ENCODE measurements at places on chromosomes 12 and 14.

GRCh38 chr14:35725930-35726329 is 83.2 kb downstream of the RALGAPA1 start:
- no peak for DNase-seq

DNA sequence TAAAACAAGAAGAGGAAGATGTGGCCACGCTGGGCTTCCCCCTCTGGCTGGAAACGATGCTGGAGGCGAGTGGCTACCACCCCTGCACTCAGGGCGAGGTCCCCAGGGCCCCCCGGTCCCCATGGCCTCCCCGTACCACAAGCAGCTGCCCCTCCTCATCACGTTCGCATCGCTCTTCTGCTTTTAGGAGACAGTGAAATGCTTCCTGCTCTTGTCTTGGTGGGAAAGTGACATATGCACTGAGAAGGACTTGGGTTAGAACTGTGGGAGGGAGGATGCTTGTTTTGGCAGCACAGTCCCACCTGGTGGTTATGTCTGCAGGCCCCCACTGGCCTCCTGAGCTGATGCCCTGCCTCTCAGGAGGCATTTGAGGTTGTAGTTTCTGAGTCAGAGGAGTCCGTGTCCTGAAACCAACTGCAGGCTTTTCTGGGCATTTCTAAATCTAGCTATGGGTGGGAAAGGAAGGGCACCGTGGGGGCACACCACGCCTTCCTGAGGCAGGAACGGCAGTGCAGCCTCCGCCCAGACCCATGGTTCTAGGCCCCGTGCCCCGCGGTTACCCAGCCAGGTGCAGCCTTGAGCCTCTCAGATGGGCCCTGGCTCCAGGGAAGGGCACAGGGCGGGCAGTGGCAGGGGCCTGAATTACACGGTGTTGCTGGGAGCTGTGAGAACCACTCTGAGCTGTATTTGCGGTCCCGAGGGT is 139.3 kb downstream of the ADGRD1 start:
- DNase-seq = peak; percentile 20

DNA sequence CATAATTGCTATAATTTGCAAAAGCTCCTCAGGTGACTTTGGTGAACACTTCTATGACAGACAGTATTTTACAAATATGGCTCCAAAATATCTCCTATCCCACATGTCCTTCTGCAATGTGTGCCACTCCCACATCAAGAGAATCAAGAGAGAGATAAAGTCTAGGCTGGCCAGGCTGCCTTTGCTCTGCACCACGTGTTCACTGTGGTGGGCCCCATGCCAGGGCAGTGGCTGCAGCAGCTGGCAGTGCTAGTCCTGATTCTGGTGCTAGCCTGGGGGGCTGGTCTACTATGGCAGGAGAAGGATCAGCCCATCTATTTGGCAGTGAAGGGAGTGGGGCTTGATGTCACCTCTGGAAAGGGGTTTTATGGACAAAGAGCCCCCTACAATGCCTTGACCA is 86.3 kb downstream of the DRAM1 start:
- no peak for DNase-seq

- DNase-seq = no peak
Observed at GRCh38 chr12:49946497-49946896, 4.0 kb upstream of the AQP2 start.

GRCh38 chr14:56082880-56083279 is 35.3 kb upstream of the PELI2 start:
- DNase-seq = no peak

- DNase-seq = no peak
Observed at GRCh38 chr14:56172074-56172473, 53.9 kb downstream of the PELI2 start.

- no peak for DNase-seq
Observed at GRCh38 chr12:29516431-29516875, 19.0 kb upstream of the OVCH1 start.

GRCh38 chr12:28127455-28127854 is 62.8 kb upstream of the CCDC91 start:
- DNase-seq = no peak

GRCh38 chr14:54743382-54743781 is 159.2 kb downstream of the GCH1 start:
- no peak for DNase-seq

GRCh38 chr14:22545842-22546721 is 42.9 kb downstream of the DAD1 start:
- DNase-seq = peak; percentile 17

DNA sequence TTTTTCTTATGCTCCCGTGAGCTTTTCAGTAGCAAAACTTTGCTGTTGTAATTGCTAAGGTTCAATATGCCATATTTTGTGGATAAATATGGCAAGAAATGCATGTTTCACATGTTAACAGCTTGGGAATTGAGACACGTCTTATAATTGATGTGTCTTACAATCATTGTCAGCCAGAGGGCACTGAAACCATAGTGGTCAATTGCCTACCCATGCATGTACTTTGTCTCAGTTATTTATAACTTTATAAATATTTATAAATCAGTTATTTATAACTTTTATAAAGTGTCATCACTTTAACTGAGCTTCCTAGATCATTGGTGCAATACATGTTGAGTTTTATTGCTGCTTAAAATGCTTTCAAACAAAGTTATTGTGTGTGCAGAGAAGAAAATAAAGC is 82.0 kb downstream of the CATSPERB start:
- DNase-seq = peak; percentile 54

DNA sequence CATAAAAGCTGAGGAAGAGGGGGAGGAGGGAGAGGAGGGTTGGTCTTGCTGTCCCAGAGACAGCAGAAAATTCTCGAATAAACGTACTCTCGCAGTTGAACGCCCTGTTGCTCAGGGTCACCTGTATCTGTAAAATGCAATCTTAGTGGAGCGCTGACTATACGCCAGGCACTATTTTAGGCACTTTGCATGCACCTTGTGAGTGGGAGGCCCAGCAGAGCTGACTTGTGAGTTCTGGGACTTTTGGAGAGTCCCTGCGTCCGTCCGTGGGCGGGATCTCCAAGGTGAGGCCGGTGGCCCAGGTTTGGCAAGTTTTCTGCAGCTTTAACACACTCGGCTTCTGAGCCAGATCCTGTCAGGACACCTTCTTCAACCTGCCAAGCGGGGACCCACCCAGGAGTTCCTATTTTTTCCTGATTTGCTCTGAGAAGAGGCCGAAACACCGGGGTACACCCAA is 32.5 kb upstream of the PLEKHG6 start:
- no peak for DNase-seq

GRCh38 chr12:131499864-131500190 is 211.1 kb upstream of the SFSWAP start:
- no peak for DNase-seq

- no peak for DNase-seq
Observed at GRCh38 chr12:53601296-53601847, 24.8 kb downstream of the ATF7 start.

DNA sequence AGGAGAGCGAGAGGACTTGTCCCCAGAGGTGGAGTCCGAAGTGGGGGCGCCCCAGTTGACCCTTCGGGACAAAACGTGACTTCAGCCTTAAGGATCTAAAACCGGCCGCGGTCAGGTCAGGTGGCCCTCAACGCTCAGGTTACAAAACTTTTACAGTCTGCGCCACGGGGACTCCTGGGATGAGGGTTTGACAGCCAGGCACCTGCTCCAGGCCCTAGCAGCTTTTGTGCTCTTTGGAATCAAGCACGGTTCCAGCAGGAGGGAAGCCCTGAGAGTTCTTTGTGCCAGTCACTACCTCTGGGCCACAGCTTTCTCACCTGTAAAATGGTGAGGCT is 337 bp downstream of the ZC2HC1C start:
- DNase-seq = no peak

DNA sequence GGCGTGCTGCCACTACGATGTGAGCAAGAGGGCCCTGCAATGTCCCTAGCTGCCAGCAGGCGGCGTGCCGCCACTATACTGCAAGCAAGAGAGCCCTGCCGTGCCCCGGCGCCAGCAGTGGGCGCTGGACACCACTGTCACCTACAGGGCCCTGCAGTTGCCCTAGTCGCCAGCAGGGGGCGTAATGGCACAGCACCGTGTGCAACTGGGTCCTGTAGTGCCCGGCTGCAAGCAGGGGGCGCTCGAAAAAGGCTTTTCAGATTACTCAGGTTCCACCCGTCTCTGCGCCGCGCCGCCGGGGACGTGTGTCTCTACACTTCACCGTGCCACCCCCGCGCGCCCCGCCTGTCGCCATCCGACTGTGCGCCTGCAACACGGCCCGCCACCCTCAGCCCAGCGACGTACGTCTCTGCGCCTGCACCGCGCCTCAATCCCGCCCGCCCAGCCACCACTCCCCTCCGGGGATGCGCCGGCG is 1356.9 kb downstream of the TMEM121 start:
- DNase-seq = peak; percentile 35

- DNase-seq = no peak
Observed at GRCh38 chr14:81385419-81385818, 14.7 kb downstream of the STON2 start.

DNA sequence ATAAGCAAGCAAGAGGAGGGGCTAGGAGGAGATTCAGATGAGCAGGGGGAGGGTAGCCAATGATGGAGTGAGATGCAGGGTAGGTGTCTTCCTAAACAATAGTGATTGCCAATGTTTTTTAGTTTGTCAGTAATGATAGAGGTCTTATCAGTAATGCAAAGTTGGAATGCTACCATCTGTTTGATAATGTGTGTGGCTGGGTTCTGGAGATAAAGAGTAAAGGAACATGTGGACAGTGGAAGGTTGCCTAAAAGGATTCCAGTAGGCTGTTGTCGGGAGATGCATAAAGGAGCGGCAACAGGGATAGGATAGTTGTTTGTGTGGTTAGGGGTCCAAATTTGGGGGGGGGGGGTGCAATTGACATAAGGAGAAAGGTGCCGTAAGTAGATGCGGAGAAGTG is 52.5 kb downstream of the TESPA1 start:
- DNase-seq = no peak

GRCh38 chr12:2973566-2973965 is 14.4 kb downstream of the TEAD4 start:
- no peak for DNase-seq

DNA sequence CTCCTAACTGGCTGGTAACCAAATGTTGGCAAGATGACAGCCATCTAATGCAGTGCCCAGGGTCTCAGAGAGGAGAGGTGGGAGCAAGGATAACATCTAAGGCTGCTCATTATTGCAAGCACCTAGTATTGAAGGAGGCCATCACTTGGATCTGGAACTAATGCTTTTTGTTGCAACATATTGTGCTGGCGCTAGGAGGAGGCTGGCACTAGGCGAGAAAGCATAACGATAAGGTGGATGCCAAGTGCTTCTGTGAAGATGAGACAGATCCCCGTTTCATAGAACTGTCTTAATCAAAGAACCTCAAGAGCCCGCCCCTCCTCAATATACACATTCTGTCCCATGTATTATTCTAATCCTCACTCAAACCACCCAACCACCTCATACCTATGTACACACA is 774.0 kb downstream of the VRK1 start:
- no peak for DNase-seq

DNA sequence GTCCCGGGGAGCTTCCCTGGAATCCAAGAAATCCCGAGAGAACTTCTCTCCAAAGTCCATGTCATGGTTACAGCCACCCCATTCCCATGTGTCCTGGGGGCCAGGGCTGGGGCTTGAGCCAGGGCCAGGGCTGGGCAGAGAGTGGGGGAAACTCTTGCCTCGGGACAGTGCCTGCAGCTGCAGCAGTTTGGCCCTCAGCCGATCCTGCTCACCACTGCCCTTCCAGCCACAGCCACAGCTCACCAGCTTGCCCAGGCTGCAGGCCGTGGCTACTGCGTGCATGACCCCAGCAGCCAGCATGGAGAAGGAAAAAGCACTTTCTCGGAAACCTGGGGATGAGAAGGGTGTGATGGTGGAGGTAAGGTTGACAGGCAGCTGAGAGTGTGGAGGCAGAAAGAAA is 3.5 kb downstream of the WNT10B start:
- no peak for DNase-seq

DNA sequence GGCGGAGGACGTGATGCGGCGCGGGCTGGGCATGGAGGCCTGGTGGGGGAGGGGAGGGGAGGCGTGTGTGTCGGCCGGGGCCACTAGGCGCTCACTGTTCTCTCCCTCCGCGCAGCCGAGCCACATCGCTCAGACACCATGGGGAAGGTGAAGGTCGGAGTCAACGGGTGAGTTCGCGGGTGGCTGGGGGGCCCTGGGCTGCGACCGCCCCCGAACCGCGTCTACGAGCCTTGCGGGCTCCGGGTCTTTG is 303 bp downstream of the GAPDH start:
- no peak for DNase-seq

DNA sequence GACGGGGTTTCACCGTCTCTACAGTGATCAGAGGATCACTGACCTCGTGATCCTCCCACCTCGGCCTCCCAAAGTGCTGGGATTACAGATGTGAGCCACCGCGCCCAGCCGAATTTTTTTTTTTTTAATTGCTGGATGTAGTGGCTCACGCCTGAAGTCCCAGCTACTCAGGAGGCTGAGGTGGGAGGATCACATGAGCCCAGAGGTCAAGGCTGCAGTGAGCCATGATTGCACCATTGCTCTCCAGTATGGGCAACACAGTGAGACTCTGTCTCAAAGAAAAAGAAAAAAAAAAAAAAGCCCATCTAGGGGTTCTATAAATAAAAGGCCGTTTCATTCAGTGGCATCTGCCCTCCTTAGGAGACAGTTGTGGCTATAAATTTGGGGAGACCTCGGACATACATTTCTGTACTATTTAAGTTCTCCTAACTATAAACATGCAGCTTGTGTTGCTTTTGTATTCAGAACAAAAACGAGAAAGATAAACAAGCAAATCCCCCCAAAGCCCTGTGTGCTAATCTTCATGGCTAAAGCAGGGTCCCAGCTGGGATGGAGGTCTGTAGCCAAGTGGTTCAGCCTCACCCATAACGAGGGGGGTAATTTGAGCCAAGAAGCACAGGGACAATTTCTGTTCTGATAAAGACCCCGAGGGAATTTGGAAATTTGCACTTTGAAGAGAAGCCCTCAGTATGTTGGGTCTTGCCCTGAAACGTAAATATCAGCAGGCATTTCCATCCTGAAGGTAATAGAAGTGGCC is 35.0 kb upstream of the BCL7A start:
- no peak for DNase-seq

- DNase-seq = no peak
Observed at GRCh38 chr12:67414011-67414715, 145.0 kb downstream of the CAND1 start.

DNA sequence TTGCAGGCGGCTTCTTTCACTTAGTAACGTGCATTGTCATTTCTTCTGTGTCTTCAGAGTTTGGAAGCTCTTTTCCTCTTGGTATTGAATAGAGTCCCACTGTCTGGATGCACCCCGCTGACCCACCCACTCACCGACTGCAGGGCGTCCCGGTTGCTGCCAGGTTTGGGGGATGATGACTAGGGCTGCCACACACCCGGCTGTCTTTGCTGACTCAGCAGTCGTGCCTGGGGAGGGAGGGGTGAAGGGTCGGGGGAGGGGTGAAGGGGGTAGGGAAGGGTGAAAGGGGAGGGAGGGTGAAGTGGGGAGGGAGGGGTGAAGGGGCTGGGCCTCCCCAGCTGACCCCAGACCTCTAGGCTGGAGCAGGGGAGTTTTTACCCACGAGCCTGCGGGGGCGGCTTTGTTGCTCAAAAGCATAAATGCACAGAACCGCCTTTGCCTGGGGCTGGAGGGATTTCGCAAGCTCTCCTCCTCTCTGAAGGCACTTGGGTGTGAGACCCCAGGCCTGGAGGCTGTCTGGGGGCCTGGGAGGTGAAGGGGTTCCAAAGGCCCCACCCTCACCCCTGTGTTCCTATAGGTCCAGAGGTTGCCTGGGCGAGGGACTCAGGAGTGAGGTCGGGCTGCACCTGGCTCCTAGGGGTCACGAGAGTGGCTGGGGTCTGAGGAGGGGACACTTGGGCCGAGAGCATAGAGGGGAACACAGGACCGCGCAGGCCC is 31.3 kb upstream of the ULK1 start:
- no peak for DNase-seq

Data from activated CD4-positive, alpha-beta T cell treated with anti-CD3 and anti-CD28 coated beads, Interleukin-2, amount 10 ng/mL, durations not matched to agents 7 days and 5 days (primary cell).